ENCODE measurements at places on chromosomes 6 and 20.
A peak's percentile ranks its signal among the peaks of the same experiment; 100 is the strongest.

GRCh38 chr6:152273638-152274037 lies 363.5 kb downstream of the SYNE1 start:
- DNase-seq, result no peak

GRCh38 chr20:62387933-62388635 lies 1.2 kb downstream of the RPS21 start:
- no peak for DNase-seq

DNA sequence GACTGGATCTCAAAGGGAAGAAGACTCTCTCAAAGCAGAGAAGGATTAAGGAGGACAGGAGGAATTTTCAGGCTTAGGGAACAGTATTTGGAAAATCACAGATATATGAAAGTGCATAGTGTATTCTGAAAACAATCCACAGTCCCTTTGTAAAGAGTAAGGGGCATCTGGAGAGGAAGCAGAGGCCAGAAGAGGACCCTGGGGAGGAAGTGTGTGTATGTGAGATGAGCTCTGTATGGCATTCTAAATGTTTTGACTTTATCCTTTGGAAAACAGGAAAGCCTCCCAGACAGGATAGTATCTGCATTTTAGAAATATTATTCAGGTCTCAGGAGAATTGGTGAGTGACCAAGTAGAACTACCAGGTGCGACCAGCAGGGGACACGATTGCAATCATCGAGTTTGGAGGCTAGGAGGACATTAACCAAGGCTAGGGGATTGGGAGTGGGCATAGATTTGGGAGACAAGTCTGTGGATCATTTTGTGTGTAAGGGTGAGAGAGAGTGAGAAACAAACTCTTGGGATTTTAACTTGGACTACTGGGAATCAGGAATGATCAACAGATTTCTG lies 38.3 kb upstream of the FAM184A start:
- no peak for DNase-seq

GRCh38 chr20:62924442-62925075 lies 1.7 kb downstream of the DIDO1 start:
- no peak for DNase-seq

DNA sequence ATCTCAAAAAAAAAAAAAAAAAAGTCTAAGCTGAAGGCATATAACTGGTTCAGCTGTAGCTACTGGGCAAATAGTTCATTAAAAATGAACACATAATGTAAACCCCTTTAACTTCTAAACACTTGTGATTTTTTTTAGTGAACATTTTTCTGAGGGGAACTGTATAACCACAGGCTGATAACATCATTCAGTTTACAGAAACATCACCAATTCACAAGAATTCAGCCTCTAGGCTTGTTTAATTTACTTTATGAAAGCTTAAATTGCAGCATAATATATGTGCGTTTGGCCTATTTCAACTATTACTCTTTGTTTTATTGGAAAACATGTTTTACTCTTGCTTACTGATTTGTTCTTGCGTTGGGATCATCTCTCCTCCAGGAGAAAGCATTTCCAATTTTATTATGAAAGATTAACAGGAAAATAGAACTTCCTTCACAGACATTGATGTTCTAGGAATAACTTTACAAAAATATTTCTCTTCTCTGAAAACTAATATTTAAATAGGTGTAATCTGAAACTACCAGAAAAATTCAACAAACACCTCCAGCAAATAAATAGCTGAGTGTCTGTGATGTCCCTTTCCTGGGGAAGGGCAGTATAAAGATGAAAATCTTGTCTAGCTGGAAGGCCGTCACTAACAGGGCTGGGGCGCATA lies 284.5 kb downstream of the UST start:
- no peak for DNase-seq

DNA sequence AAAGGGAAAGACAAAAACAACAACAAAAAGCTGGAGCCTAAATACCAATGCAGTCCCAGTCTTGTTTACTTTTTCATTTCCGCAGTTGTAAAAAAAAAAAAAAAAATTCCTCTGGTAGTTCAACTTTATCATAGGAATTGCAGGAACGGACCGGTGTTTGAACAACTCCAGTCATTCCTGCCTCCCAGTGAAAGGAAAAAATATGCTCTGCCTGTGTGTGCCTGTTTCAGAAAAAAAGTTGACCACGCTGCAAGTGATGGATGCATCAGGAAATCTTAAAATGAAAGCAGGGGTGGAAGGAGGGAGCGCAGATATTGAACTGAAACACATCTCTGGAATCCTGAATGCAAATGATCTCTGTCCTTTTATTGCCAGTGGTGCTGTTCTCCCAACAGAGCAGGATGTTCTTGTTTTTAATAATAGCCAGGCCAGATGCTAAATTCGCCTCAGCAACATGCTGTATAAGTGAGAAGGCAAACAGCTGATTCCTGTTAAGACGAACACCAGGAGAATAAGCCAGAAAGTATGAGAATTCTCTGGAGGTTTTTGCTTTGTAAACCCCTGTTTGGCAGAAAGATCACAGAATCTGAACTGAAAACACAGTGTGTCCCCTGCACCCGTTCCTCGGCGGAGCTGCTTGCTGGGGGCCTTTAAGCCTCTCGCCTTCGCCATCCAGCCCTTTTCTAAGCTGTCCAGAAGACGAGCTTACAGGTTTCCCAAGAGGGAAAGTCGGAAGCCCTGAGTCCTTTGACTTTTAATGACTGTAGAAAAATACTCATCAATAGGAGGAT lies 178.4 kb upstream of the SUPT3H start:
- no peak for DNase-seq

GRCh38 chr20:10670501-10671220 lies 3.1 kb downstream of the JAG1 start:
- DNase-seq, result no peak

GRCh38 chr6:42367353-42368011 lies 84.2 kb downstream of the TRERF1 start:
- DNase-seq, result no peak

DNA sequence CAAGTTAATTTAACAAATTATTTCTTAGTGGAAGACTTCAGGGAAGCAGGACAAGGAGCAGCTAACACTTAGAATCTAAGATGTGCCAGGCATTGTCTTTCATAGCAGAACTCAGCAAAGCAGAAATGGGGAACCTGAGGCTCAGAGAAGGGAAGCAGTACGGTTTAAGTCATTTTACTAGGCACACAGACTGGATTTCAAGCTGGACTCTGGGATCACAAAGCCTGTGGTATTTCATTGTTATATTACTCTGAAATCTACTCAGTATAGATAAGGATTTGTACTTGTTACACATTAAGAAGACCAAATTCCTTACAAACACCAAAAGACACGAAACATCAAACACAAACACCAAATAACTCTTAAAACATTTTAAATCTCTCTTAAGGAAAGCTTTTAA lies 199.6 kb downstream of the ISM1 start:
- DNase-seq, result no peak

- DNase-seq, result no peak
Observed at GRCh38 chr6:122631571-122632249, 21.5 kb downstream of the PKIB start.

GRCh38 chr6:35258858-35259193 lies 709 bp upstream of the ZNF76 start:
- peak; percentile 85 for DNase-seq

DNA sequence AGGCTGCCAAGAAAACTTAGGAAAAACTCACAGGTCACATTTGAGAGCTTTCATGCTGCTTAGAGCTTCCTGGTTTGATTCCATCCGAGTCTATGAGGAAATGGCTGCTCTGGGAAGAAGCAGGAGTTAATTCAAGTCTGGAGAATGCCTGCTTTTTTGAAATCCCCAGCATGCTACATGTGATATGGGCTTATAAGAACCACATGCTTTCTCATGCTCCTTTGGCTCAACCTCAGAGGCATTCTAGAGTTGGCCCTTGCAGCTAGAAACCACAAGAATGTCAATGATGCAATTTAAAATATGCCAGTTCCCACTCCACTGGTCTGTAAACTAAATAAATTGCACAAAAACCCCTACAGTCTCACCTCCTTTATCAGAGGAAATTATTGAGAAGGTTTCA lies 142.9 kb upstream of the OLIG3 start:
- DNase-seq, result no peak

All from posterior cingulate gyrus (tissue), 11 donors.